ENCODE measurements at places on chromosomes 7 and 10.

GRCh38 chr10:122495406-122496340 lies 34.3 kb downstream of the HTRA1 start:
- peak; percentile 89 for DNase-seq

DNA sequence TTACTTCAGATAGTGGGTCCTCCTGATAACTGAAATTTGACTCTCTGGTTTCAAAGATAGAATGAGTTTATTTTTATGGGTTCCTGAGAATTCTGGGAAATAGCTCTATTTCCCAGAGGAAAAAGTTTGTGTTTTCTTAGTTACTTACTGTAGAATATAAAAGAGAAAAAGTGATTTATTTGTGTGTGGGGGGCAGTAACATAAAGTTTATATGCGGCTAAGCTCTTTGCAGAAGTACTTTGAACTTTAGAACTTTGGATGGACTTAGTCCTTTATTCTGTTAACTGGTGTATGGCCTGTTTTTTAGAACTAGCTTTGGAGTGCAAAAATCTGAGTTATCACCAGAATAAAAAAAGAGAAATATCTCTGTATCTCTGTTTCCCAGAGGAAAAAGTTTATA lies 157.1 kb downstream of the BBS9 start:
- DNase-seq: no peak

GRCh38 chr10:4215485-4215884 lies 430.5 kb upstream of the KLF6 start:
- no peak for DNase-seq

- peak; percentile 14 for DNase-seq
Measured at GRCh38 chr7:108158776-108159175, 28.6 kb upstream of the LAMB4 start.

DNA sequence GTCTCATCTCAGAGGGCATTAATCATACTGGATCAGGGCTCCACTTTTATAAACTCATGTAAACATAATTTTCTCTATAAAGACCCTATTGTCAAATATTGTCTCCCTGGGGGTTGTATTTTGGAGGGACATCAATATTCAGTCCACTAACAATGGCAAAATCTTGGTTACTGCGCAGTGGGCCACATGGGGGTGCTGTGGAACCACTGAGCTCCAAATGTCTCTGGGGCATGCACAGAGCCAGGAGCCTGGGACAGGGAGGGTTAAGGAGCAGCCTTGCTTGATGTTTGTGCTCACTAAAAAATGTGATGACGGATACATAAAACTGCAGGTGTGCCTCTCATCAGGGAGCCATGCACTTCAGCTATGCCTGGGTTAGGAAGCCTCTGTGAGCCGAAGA lies 62.1 kb upstream of the PRSS58 start:
- DNase-seq: no peak

- DNase-seq: no peak
Measured at GRCh38 chr7:88522771-88523293, 216.1 kb upstream of the STEAP4 start.

DNA sequence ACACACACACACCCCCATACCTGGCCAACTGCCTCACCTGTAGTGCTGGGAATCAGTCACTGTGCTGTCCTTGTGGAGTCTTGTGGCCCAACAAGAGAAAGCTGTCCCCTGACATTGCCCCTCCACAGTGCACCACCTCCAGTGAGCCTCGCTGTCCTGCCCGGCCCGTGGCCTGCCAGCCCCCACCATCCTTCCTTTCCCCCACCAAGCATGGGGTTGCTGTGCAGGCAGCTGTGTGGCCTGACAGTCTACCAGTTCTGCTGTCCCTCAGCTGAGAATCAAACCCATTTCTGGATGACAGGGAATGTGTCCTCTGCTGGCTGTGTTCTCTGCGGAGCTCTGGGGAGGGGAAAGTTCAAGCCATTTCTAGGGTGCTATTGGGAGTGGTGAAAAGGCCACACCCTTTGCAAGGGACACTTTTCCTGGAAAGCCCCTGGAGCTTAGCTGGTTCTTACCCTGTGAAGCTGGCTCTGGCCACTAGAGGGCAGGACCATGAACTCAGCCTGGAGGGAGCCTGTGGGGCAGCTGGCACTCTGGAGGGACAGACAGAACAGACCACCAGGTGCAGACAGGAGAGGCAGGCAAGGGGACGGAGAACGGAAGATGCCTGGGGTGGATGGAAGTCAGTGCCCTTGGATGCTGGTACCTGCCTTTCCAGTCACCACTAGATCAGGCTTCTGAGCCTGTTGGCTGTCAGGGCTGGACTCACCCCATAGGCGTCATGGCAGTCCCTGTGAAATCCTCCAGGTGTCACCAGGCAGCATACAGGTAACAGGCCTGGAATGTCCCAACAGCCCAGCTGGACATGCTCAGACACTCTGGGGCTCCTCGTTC lies 10.5 kb upstream of the MTPAP start:
- peak; percentile 73 for DNase-seq

GRCh38 chr10:116708391-116708821 lies 34.0 kb downstream of the HSPA12A start:
- peak; percentile 24 for DNase-seq

- DNase-seq: no peak
Measured at GRCh38 chr7:45084901-45085618, 3.7 kb downstream of the NACAD start.

DNA sequence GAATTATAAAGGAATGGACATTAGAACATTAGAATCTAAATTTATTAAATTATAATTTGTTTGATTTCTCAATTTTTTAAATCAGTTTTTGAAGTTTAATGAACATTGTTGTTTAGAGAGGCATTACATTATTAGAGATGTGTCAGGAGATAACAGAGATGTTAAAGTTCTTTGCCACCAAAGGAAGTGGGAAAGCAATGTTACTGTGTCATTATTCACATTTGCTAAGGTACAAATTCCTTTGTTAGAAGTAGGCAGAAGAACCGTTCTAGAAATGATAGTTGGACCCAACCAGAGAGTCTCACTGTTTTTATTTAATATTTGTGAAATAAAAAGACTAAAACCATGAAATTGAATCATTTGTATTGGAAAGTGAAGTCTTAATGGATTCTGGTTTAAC lies 92.9 kb downstream of the MDFIC start:
- no peak for DNase-seq

DNA sequence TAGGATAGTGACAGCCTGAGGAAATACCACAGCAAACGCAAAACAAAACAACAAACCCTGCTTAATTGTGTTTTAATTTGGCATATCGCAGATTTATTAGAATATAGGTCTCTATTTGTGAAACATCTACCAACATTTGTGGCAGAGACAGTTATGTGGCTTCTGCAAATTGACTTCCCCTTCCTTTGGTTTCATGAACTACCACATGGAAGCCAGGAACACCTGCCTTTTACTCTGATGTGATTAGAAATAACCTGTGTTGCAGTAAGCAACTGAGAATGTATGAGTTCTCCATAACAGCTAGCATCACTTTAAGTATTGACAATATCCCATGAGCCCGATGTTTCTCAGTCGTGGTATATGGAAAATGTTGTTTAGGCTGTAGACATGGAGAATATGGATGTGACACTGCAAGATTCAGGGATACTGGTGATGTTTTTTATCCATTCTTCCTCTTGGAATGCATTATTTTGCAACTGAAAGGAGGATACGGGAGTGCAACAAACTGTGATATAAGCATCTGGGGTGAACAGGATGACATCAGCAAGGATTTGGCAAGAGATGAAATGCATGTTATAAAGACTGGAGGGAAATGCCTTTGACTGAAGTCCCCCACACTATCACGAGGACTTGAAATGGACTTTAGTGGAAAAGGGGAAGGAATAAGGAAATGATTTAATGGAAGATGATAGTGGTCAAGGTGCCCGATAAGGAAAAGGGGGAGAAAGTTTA lies 95.9 kb downstream of the CUBN start:
- no peak for DNase-seq

DNA sequence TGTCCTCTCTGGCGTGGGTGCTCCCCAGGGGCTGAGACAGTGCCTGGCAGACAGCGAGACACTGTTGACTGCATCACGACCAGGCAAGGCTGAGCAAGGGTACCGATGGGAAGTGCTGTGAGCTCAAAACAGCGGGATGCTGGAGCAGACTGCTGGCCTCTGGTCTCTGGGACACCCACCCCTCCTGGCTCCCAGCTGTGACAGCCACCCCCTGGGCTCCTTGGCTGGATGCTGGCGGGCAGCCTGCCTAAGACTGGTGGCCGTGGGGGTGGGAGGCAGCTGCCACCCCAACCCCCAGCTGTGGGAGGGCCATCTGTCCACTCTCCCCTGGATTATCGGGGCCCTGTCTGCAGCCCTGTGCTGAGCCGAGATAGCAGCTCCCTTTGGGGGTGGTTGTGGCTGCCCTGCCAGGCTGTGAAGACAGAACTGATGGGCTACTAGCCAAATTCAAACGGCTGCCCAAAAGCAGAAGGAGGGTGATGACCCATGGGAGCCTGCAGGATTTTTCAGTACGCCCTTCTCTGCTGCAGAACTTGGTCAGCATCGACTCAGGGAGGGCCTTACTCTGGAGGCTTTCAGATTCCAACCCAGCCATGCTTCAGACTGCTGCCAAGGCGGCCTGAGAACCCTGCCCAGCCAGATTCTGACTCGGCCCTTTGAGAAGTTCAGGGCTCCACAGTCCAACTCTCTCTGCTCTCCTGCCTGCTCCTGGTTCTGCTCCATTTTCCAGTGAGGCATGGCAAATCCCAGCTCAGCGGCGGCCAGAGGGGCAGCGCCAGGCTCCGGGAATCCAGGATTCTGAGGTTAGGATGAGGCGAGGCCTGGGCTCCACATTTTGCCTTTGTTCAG lies 125.3 kb downstream of the NEURL1 start:
- peak; percentile 52 for DNase-seq

- DNase-seq: no peak
Measured at GRCh38 chr7:48638041-48638440, 286.3 kb upstream of the CDC14C start.

- no peak for DNase-seq
Measured at GRCh38 chr10:54769051-54769450, 32.0 kb downstream of the PCDH15 start.

GRCh38 chr10:79067241-79068202 lies 1.2 kb upstream of the ZMIZ1 start:
- peak; percentile 95 for DNase-seq

GRCh38 chr10:130418731-130419130 lies 282.5 kb downstream of the GLRX3 start:
- DNase-seq: no peak

DNA sequence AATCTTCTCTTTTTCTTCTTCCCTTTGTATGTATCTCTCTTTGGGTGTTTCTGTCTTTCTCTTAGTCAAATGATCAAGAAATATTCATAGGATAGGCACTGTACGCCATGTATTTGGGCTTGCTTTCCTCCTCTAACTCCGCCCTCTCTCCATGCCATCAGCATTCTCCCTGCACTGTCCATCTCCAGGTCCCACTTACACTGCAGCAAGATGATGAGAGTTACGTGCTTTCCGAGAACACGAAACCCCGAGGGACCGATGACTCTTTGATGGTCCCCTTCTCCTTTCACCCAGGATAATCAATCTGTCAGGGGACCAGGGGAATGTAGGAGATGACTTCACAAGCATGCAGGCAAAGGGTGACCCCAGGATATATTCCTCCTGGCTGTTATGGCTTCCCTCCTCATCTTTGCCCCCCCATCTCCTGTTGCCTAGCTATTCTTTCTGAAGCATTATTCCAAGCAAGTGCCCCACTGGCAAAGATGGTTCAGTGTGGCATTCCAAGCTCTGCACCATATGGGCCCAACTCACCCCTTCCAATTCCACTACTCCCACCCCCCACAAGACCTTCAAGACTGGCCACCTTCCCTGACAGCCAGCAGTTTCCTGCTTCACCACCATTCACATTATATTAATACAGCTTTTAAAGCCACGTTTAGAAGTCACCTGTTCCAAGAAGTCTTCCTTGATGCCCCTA lies 40.0 kb downstream of the HIF1AN start:
- no peak for DNase-seq

GRCh38 chr10:75617485-75618155 lies 186.2 kb downstream of the LRMDA start:
- DNase-seq: no peak

DNA sequence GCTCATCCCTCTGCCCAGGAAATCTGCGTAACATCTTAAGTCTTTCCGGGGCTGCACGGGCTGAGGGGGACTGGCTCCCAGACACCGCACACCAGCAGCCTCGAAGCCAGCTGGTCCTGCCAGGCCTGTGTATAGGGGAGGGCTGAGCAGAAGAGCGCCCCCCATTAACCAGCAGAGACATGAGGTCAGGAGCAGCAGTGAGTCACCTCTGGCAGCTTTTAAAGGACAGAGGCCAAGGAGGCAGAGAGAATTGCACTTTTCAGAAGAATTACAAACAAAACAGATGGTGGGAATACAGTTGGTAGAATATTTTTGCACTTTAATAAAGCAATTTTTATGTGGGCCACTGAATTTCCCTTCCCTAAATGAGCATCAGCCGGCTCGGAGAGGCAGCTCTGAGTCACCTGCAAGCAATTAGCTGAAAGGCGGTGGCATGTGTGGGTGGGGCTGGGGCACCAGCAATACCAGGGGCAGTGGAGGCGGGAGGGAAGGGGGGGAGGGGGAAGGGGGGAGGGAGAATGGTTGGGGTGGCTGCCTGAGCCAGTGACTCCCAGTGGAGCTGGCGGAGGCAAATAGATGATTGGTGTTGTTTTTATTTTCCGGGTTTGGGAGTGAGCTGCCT lies 39.1 kb downstream of the GOLGA7B start:
- DNase-seq: peak; percentile 72

DNA sequence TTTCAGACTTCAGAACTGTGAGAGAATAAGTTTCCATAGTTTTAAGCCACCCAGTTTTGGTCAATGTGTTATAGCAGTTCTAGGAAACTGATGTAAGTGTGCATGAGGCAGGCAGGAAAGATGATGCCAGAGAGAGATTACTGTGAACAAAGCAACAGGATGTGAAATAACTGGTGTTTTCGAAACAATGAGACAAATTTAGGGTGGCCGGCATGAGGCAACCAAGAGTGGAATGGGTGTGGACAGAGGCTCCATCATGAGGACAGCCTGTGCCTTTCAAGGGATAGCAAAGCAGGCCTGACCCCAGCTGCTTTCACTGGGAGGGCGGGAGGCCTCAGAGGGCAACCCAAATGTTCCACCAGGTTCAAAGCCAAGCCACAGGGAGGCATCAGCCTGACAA lies 67.3 kb upstream of the UCN3 start:
- peak; percentile 52 for DNase-seq

GRCh38 chr7:141072548-141073172 lies 1.2 kb upstream of the TMEM178B start:
- DNase-seq: peak; percentile 87

- no peak for DNase-seq
Measured at GRCh38 chr7:111893190-111893589, 313.0 kb downstream of the DOCK4 start.

All from adipocyte (in vitro differentiated cells).